ENCODE measurements at places on chromosomes 2 and 18.

DNA sequence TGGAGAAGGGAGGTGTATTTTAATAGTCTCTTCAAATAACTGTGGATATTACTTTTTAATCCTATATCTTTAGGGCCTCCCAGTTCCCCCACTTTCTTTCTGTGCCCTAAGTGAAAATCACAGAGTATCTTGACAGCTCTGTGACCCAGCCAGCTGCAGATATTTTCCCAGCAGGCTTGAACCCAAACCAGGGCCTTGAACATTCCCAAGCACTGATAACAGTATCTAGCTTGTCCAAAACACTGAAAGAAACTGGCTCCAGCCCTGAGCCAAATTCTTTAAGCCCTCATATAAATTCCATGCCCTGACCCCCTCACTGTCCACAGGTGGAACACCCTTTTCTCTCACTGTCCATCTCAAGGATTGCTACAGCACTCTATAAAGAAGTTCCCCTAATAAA, 388.1 kb upstream of the CHAC2 start:
- no peak for DNase-seq

DNA sequence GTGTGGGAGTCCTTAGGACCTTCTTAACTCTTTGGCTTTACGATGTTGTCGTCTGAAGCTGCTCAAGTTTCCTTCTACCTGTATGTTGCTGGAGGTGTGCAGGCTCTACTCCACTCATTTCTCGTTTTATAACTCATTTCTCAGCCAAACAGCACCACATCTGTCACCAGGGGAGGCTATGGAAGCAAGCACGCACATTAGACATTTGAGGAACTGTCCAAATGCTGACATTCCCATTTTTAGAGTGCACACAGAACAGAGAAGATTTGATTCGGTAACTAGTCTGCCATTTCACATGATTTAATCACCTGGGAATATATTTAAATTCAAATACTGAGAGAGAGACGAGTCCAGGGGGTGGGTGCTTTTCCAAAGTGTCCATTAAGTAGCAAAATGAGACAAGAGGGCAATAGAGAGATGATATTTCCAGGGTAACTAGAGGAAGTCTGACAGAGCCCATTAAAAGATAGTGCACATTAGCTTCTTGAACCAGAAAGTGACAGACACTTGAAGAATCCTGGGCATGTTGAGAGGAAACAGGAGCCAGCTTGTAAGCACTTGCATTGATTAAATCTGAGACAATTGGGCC, 793.3 kb downstream of the TDRD15 start:
- no peak for DNase-seq

- DNase-seq = peak; percentile 3
These were observed 822 bp downstream of the UBE2E3 start for GRCh38 chr2:180980943-180981911.

GRCh38 chr2:174593041-174593440, 4.6 kb downstream of the WIPF1 start:
- DNase-seq = no peak

- no peak for DNase-seq
These were observed 209.9 kb downstream of the TFCP2L1 start for GRCh38 chr2:121075006-121075551.

DNA sequence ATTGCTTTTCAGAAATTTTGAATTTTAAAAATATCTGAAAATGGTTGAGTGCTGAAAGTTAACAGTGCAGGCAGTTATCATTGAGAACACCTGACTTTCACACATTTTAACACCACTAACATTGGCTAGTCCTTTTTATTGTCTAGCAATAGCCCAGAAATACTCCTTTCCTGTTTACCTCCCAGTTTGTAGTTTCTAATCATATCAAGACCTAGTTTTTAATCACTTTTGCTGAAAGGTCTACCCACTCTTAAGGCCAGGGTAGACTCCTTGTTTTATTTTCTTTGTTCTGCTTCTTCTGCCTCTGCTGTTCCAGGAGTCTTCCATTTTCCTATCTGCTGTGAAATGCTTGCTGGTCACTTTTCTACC, 72.1 kb downstream of the UBE2E3 start:
- DNase-seq = no peak

GRCh38 chr18:22344445-22344844, 73.3 kb downstream of the CTAGE1 start:
- no peak for DNase-seq

GRCh38 chr2:220736778-220737177, 835.3 kb downstream of the EPHA4 start:
- DNase-seq = no peak

Measured in CD4-positive, alpha-beta T cell (primary cell).